ENCODE measurements at places on chromosomes 2 and 18. TPM values are rescaled to one million over a fixed set of nuclear protein-coding genes. Genes with fewer than 3 reads are reported as not detected.

- H3K4me3 ChIP-seq, result no peak overlapping the region
- no peak for DNase-seq
- no peaks in the 10 kb centered on the region for H3K27me3 ChIP-seq
- H3K27ac ChIP-seq, result no peak overlapping the region
- no peaks in the 10 kb centered on the region for H3K36me3 ChIP-seq
- no peaks in the 10 kb centered on the region for H3K4me1 ChIP-seq
These were observed 41.6 kb upstream of the OTOF start for GRCh38 chr2:26519396-26520147.

DNA sequence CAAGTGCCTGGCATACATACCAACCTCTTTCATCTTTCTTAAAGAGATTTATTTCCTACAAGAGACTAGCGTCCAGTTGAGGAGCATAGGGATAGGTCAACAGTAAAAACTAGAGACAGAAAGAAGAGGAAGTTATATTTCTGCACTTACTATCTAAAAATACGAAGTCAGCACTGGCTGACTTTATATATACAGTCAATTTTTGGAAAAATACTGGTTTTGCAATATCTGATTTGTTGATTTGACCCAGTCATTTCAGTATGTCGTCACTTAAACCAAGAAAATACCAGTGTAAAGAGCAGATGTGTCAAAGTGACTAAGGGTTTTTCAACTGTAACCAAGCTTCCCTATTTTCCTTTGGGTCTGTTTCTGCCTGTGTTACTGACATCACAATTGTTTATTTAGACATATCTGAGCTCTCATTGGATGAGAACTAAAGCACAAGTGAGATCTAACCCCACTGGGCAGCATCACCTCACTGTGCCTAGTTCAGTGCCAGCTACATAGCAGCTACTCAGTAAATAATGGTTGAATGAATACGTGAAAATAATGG, 23.0 kb downstream of the CYTIP start:
- no peak overlapping the region for H3K4me3 ChIP-seq
- no peak for DNase-seq
- no peaks in the 10 kb centered on the region for H3K27me3 ChIP-seq
- no peaks in the 10 kb centered on the region for H3K4me1 ChIP-seq

DNA sequence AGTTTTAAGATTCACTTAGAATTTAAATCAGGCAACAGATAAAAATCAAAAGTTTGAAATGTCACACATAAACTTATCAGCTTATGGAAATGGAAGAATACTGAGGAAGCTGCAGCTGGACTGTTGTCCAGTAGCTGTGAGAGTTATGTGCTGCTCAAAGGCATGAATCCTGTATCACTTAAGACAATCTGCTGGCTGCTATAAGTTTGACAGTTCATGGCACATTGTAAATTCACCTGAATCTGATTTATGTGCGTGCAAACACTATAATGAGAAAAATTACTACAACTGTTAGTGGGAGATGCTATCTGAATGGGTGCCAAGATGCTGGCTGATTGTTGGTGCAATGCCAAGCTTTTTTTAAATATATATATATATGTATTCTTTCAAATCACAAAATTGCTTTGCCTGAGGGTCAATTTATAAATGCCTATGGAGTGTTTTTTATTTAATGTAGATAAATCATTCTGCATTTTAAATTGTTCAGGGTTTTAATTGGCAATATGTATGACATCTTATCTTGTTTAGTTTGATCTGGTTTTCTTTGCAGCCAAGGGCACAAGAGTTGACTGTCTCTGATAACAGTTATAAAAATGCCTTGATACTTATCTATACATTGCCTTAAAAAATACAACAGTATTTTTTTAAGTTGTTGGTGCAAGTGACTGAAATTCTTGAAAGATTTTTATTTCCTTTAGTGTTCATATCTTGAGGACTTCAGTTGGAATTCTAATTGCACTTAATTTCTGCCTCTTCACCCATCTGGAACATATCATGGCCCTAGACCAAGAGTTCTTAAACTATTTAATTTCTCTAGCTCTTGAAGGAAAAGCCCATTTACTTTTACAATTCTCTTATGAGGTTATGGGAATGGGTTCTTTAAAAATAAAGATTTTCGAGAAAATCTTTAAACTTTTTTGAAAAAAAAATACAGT, 48.7 kb downstream of the CAVIN2 start:
- H3K27ac ChIP-seq, result no peak overlapping the region
- H3K4me1 ChIP-seq, result no peaks in the 10 kb centered on the region
- DNase-seq, result no peak
- no peak overlapping the region for H3K4me3 ChIP-seq
- no peaks in the 10 kb centered on the region for H3K27me3 ChIP-seq

DNA sequence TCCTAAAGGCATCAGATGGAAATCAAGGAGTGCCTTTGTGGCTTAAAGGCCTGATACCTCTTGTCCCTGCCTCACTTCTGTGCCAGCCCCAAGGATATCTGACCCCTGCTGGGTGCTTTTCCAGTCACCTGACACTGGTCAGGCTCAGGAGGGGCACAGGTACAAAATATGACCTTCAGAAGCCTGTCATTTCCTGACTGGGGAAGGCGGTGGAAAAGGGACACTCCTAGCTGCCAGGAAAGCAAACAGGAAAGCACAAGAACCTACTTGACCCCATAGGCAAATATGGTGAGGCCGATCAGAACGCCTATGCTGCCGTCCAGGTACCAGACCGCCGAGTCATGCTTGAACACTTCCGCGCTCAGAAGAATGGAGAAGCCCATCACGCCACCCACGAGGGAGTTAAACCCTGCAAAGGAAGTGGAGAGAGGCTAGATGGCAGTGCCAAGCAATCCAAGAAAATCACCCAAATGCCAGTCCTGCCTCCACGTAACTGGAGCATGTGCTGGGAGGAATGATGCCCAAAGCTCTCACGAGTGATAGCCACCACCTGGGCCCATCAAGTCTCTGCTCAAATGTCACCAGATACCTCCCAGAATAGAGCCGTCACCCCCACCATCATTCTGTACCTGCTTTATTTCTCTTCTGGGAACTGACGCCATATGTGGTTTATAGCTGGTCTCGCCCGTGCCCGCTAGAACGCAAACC, 204.0 kb downstream of the MGAT5 start:
- H3K27me3 ChIP-seq, result no peaks in the 10 kb centered on the region
- no peaks in the 10 kb centered on the region for H3K4me1 ChIP-seq
- H3K36me3 ChIP-seq, result no peaks in the 10 kb centered on the region
- H3K4me3 ChIP-seq, result no peak overlapping the region

GRCh38 chr18:42072407-42072806, 117.4 kb downstream of the PIK3C3 start:
- peaks cover 13% of the 10 kb centered on the region for H3K36me3 ChIP-seq
- no peak overlapping the region for H3K4me3 ChIP-seq
- no peaks in the 10 kb centered on the region for H3K27me3 ChIP-seq
- DNase-seq, result no peak
- no peaks in the 10 kb centered on the region for H3K4me1 ChIP-seq
- no peak overlapping the region for H3K27ac ChIP-seq

DNA sequence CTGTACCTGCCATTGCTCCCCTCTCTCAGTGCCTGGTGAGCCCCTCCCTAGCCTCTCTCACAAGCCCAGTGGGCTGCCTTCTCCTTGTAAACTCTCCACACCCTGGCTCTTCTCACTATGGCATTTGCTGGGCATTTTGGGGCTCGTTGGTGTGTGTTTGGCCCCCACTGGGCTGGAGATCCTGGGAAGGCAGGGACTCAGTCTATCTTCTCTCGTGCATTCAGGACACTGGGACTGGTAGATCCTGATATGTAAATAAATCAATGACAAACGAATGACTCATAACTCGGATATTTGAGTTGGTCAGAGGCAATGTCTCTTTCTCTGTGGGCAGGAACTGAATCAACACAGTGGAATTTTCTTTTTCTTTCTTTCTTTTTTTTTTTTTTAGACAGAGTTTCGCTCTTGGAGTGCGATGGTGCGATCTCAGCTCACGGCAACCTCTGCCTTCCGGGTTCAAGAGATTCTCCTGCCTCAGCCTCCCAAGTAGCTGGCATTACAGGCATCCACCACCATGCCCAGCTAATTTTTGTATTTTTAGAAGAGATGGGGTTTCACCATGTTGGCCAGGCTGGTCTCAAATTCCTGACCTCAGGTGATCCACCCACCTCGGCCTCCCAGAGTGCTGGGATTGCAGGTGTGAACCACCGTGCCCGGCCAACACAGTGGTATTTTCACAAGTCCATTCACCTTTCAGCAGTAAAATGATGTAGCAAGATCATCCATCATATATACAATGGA, 144.6 kb upstream of the SPRED2 start:
- H3K36me3 ChIP-seq, result no peaks in the 10 kb centered on the region
- H3K27ac ChIP-seq, result no peak overlapping the region
- no peak overlapping the region for H3K4me3 ChIP-seq
- no peak for DNase-seq
- H3K27me3 ChIP-seq, result no peaks in the 10 kb centered on the region

Gene RGPD3
- 0.17 TPM for total RNA-seq

Measured in H1 (cell line).